ENCODE measurements at places on chromosomes 7 and 10. TPM values are rescaled to one million over a fixed set of nuclear protein-coding genes. Genes with fewer than 3 reads are reported as not detected.

CYP2C9 gene
- total RNA-seq: not detected

SLC18A2 gene
- total RNA-seq: 0.02 TPM

GPR158 gene
- total RNA-seq: 0.05 TPM

IFT22 gene
- 54.2 TPM for total RNA-seq

HSPA12A gene
- total RNA-seq: 9.3 TPM

Measured in A549 treated with Hydrocortisone at 1 μM for 4 hours (cell line).